ENCODE measurements at places on chromosomes 4 and X.

- DNase-seq: no peak
These were observed 59.6 kb upstream of the CASK start for GRCh38 chrX:41982953-41983352.

DNA sequence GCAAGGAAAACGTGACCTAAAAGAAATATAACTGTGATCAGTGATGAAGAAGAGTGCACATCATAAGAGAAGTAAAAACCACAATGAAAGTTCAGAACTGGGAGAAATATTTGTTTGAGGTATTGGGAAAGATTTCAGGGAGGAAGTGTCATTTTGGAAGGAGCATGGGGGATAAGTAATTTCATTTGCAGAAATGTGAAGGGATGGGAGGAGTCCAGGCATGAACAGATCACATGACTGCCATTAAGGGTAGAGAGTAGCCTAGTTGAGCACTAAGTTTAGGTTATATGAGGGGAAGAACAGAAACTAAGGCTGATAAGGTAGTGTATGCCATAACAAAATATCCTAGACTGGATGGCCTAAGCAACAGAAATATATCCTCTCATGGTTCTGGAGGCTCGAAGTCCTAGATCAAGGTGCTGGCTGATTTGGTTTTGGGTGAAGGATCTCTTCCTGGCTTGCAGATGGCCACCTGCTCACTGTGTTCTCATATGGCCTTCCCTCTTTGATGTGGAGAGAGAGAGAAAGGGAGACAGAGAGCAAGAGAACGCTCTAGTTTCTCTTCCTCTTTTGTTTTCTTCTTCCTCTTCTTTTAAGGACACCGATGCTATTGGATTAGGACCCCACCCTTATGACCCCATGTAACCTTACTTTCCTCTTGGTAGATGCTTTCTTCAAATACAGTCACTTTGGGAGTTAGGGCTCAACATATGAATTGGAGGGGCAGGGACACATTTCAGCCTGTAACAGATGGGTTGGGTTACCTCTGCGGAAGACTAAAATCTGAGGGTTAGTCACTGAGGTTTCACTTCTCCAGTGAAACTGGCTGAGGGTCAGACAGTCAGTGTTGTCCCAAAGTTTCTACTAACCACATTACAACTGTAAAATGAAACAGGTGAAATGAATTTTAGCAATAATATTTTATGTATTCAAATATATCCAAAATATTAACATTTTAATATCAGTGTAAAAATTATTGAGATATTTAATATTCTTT lies 77.9 kb downstream of the EGF start:
- no peak for DNase-seq

- no peak for DNase-seq
These were observed 50.3 kb upstream of the OTUD4 start for GRCh38 chr4:145230726-145231125.

DNA sequence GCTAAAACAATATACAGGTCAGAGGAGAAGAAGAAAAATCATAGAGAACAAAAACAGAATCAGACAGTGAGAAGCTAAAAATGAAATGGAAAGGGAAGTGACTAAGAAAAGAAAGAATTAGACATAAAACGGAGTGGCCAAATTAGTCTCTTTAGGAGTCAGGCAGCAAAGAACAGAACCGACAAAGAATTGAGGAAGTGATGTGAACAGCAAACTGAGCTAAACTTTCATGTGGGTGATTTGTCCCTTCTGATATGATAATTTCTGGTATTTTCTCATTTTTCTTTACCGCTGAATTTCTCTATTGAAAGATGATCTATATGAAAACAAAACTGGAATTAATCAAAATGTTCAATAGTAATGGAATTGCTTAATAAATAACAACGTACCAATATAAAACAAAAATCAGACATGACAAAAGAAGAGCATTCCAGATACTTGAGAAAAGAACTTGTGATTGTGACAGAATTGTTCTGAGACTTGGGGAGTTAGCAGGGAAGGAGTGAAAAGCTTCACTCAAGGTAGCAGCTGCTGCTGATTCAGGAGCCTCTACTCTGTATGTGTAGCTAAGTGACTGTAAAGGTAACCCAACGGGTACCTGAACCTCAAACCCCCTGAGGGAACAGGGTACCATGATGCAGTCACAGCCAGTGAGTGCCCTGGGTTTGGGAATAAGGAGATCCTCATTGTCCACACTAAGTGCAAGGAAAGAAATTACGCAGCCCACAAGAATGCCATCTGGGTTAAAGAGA lies 8.8 kb downstream of the TAPT1 start:
- DNase-seq: no peak

- no peak for DNase-seq
These were observed 12.2 kb upstream of the GJB1 start for GRCh38 chrX:71210816-71211215.

DNA sequence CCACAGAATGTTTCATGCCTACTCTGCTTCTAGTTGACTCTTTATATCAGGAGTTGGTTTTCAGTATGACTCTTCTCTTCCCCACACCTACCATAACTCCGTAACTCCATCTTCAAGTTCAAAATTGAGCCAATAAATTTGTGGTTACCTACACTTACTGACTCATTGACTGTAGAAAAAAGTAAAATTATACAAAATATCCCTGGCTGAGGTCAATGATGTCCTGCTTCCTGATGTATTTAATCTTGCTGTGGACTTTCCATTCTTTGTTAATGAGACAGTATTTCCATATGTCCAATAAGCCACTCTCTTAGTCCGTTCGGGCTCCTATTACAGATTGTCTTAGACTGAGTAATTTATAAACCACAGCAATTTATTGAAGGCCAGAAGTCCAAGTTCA lies 9.9 kb upstream of the NLGN4X start:
- DNase-seq: no peak

DNA sequence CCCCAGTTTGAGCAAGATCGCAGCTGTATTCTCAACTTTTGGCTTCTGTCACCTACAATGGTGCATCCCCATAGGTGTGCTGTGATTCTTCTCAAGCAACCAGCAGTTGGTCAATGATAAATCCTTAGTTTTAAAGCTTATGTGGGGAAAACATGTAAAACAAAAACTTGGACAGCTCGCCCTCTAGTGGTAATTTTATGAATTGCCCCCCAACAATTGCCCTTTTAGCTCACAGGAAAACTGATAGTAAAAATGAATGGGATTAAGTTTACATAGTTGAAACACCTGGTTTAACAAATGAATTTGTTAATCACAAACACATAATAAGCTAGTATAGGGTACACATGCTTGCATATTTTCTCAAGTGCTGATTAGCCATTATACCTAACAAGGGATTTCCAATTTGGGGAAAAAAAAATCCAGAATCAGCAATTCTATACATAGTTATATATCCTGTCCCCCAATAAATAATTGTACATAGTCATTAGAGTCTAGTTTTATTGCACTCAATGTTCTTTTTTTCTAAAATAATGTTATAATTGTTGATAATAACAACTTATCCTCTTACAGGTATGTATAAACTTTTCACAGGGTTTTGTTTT lies 30.1 kb downstream of the TEX13A start:
- DNase-seq: no peak
